Breast epithelium (tissue), 4 donors: ENCODE measurements at places on chromosomes 3 and 15. TPM values are rescaled to one million over a fixed set of nuclear protein-coding genes. Genes with fewer than 3 reads are reported as not detected.

Gene ELP6
- total RNA-seq, result 21.8 TPM

GRCh38 chr3:94822298-94822697, 759.4 kb downstream of the NSUN3 start:
- no peaks in the 10 kb centered on the region for H3K4me1 ChIP-seq
- H3K27me3 ChIP-seq, result no peaks in the 10 kb centered on the region
- no peak overlapping the region for H3K27ac ChIP-seq
- no peak for DNase-seq
- H3K36me3 ChIP-seq, result no peaks in the 10 kb centered on the region

DNA sequence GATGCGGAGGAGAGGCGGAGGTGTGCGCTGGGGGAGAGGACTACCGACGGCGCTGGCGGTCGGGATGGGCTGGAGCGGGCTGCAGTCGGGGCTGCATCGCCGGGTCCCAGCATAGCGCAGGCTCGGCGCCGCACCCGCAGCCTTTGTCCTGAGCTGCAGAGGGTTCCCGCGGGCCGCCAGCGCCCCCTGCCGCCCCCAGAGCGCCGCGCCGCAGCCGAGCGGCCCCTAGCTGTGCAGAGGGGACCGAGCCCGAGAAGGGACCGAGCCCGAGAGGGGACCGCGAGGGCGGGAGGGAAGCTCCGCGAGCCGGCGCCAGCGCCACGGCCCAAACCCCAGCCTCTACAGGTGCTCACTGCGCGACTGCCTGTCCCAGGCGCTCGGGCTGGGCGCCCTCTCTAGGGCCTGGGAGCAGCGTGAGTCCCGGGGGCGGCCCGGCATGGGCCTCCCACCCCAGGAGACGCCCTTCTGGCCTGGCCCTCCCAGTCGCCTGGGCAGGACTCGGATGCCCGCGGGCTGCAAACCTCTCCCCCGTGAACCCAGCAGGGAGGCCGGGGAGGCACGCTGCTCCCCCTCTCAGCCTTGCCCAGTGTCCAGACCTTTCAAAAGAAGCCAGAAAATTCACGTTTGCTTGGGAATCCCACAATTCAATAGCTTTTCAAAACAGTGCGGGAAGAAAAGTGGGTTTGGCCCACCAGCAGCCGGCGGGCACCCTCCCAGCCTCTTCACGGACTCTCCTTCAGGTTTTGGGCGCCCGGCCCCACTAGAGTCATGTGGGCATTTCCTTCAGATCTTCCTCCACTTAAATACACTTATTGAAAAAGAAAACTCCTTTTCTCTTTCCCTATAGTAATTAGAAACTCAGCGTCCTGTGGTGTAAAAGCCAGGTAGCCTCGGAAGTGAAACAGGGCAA, 134.7 kb downstream of the TPRA1 start:
- H3K4me3 ChIP-seq, result no peak overlapping the region
- H3K27me3 ChIP-seq, result no peaks in the 10 kb centered on the region
- H3K4me1 ChIP-seq, result peaks cover 5% of the 10 kb centered on the region
- H3K27ac ChIP-seq, result no peak overlapping the region

Gene PCSK6
- total RNA-seq, result 7.2 TPM

GRCh38 chr15:56794553-56795329, 61.4 kb upstream of the ZNF280D start:
- no peak overlapping the region for H3K4me3 ChIP-seq
- no peaks in the 10 kb centered on the region for H3K4me1 ChIP-seq
- no peaks in the 10 kb centered on the region for H3K36me3 ChIP-seq
- H3K27ac ChIP-seq, result no peak overlapping the region

DNA sequence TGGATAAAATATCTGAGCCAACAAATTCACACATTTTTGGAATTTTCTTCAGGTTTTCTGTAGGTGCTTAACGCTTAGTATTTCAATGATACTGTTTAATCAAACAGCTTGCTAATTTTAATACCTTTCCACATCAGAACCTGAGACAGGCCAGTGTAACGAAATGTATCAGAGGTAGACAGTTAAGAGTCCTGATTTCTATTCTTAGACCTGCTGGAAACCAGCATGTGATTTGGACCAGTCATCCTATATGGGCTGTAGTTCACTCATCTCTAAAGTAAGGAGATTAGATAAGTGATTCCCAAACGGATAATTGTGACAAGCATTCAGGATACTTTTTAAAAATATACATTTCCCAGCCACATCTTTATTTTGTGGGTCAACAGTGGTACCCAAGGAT, 18.4 kb downstream of the ARL6IP5 start:
- no peak overlapping the region for H3K27ac ChIP-seq
- no peaks in the 10 kb centered on the region for H3K4me1 ChIP-seq
- H3K36me3 ChIP-seq, result peaks cover 6% of the 10 kb centered on the region
- H3K27me3 ChIP-seq, result no peaks in the 10 kb centered on the region
- no peak for DNase-seq

Gene PLXNA1
- total RNA-seq, result 21.3 TPM

Gene ACKR4
- total RNA-seq, result 1.6 TPM

DNA sequence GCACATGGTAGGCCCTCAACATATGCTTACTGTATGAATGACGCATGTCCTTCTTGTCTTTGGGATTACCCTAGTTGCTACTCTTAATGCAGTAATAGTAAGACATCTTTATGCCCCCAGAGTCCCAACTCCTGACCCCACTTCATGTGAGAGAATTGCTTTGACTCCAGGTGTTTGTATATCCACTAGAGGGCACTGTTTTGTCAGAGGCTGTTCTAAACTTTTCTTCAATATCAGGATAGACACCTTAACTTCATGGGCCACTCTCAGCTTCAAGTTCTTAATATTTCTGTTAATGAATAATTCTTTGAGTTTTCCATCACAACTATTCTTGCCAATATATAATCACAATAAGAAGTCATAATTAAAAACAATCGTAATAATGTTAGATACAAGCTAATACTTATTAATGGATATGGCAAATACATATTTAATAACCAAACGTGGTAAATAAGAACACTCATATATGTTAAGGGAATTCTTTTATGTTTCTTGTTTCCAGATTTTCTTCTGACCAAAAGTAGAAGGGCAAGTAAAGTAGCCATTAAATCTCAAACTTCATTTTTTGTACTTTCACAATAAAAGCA, 337.2 kb upstream of the DNAJC19 start:
- H3K27ac ChIP-seq, result no peak overlapping the region
- no peaks in the 10 kb centered on the region for H3K36me3 ChIP-seq
- H3K27me3 ChIP-seq, result no peaks in the 10 kb centered on the region
- no peak overlapping the region for H3K4me3 ChIP-seq

GRCh38 chr15:78193731-78194567, 40.4 kb downstream of the ACSBG1 start:
- H3K4me3 ChIP-seq, result no peak overlapping the region
- DNase-seq, result no peak
- H3K36me3 ChIP-seq, result no peaks in the 10 kb centered on the region
- no peaks in the 10 kb centered on the region for H3K4me1 ChIP-seq
